ENCODE measurements at places on chromosomes 12 and 14.

- DNase-seq, result no peak
These were observed 84.6 kb downstream of the GALNT9 start for GRCh38 chr12:132244724-132245295.

DNA sequence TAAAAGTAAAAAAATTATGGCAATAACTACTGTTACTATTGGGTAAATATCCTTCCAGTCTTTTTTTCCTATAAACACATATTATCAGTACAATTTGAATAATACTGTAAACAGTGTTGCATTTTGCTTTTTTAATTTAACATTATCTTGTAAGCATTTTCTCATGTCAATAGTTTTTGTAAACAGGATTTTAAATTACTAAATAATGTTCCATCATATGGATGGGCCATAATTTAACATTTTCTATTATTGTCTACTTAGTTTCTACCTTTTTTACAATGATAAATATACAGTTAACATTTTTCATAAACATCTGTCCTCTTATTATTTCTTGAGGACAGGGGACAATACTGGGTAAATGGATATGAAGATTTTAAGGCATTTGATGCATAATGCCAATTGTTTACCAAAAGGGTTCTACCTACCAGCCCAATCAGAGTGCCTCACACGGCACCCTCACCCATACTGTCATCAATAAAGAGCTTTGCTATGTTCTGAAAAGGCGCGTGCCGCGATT, 759 bp upstream of the ACVR1B start:
- no peak for DNase-seq

- DNase-seq, result no peak
These were observed 77.2 kb downstream of the EP400 start for GRCh38 chr12:132026796-132027500.

- DNase-seq, result no peak
These were observed 34.2 kb upstream of the TCL1B start for GRCh38 chr14:95651821-95652583.

GRCh38 chr14:54659365-54659764, 92.4 kb downstream of the SAMD4A start:
- no peak for DNase-seq

GRCh38 chr12:83065562-83065961, 378.9 kb downstream of the TMTC2 start:
- DNase-seq, result no peak

GRCh38 chr12:91609283-91609682, 426.7 kb upstream of the DCN start:
- no peak for DNase-seq

DNA sequence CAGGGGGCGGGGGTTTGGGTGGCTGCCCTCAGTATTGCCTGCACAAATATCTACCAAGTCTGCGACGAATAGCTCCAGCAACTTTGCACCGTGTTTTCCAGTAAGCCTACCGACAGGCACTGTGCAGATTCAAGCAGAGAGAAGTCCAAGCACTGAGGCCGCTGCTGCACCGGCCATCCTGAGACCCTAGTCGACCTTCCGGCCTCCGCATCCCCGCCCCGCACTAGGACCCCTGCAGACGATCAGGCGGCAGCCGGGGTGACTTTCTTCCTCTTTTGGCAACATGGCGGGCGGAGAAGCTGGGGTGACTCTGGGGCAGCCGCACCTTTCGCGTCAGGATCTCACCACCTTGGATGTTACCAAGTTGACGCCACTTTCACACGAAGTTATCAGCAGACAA, at the start of gene EIF2S3B:
Gene EIF2S3B (plus strand): TSS at position 271 of the 400 bp plus-strand sequence. CDS start 13 bp downstream, at position 284.
- DNase-seq, result no peak

DNA sequence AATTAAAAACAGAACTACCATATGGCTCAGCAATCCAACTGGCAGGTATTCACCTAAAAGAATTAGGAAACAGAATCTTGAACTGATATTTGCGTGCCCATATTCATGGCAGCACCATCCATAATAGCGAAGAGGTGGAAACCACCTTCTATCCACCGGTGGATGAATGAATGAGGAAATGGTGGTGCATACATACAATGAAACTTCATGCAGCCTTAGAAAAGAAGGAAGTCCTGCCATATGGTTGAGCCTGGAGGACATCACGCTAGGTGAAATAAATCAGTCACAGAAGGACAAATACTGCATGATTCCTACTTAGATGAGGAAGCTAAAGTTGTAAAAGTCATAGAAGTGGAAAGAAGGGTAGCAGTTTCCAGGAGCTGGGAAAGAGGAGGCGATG, 6.6 kb downstream of the TCL1A start:
- DNase-seq, result no peak

- DNase-seq, result no peak
These were observed 308.7 kb downstream of the EMP1 start for GRCh38 chr12:13505224-13505623.

GRCh38 chr12:15919418-15919817, 8.3 kb downstream of the DERA start:
- no peak for DNase-seq

DNA sequence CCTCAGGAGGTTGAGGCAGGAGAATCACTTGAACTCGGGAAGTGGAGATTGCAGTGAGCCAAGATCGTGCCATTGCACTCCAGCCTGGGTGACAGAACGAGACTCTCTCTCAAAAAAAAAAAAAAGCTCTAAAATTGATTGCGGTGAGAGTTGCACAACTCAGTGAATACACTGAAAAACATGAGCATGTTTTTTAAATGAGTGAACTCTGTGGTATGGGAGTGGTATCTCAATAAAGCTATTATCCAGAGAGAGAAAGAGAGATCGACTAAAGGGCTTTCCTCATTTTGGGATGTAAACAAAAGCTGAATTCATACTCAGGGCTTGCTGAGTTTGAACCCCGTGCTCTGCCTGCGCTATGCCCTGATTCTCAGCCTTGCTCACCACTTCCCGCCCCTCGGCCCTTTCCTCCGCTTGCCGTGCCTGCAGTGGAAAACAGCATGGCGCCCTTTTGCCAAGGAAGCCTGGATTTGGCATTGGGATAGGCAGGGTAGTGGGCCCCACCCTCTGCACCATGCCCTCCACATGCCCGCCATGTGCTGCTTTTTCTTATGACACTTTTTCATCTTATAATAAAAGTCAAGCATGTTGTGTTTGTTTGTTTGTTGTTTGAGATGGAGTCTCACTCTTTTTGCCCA, 102.5 kb downstream of the LGMN start:
- DNase-seq, result no peak

DNA sequence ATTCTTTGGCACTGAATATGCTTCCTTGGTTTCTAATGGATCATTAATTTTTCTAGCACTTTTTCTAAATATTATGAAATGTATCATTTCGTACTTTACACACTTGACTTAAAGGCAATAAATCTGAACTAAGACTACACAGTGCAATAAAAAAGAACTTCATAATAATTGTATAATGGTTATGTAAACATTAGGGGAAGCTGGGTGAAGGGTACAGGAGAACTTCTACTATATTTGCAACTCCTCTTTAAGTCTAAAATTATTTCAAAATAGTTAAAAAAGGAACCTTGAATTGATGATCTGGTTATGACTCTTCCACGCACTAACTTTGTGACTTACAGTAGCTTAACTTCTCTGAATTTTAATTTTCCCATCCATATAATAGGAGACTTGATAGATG, 5.1 kb upstream of the NOVA1 start:
- no peak for DNase-seq

- DNase-seq, result no peak
These were observed 25.7 kb downstream of the JKAMP start for GRCh38 chr14:59510001-59510400.

DNA sequence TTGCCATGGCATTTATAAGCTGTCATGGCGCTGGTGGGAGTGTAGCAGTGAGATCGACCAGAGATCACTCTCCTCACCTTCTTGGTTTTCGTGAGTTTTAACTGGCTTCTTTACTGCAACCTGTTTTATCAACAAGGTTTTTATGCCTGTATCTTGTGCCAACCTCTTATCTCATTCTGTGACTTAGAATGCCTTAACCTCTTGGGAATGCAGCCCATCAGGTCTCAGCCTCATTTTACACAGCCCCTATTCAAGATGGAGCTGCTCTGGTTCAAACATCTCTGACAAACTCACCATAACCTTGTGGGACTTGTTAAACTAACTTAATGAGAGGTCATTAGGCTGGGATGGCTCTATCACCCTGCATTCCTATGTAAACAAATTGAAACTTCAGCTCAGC, 151.3 kb downstream of the CAND1 start:
- DNase-seq, result no peak

DNA sequence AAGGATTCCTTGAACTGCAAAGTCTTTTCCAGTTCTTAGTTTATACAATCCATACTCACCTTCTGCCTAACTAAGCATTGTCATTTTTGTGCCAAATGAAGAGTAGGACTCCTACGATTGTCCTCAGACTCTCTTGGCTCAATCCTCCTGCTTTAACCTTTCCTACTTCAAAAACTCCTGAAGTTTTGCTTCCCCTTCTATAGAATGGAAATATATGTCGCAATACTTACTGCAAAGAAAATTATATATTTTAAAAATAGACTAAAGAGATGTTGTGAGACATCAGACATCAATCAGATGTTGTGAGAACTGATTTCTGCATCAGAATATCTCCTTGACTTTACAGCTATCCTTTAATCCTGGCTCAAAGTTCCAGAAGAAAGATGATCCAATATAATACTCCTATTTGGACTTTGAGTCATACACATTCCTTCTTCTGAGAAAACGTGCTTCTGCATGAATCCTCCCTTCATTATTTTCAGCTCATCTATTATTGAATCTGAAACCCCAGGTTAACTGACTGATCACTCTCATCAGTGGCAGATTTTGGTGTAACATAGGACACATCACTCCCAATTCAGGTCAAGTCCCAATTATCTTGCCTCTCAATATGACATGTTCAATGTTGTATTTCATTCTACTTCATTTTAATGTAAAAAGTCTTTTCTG, 48.8 kb downstream of the A2M start:
- DNase-seq, result no peak

DNA sequence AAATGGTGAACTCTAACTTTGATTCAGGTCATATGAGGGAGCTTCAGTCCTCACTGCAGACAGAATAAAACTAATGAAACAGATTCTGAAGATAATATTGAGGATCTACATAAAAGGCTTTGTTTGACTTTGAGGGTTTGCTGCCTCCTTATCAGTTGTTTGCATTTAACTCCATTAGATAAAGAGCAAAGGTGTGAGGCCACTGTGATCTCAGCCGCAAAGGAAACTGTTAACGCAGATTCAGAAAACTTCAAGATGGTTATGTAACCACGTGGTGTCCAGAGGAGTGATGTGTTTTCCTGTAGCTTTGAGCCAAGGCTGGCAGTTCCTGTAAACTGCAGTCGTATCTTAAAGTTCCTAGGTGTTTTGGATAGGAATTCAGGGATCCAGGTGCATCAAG, 67.8 kb downstream of the METTL25 start:
- DNase-seq, result no peak

GRCh38 chr12:120830052-120830940, 73.9 kb downstream of the SPPL3 start:
- no peak for DNase-seq

DNA sequence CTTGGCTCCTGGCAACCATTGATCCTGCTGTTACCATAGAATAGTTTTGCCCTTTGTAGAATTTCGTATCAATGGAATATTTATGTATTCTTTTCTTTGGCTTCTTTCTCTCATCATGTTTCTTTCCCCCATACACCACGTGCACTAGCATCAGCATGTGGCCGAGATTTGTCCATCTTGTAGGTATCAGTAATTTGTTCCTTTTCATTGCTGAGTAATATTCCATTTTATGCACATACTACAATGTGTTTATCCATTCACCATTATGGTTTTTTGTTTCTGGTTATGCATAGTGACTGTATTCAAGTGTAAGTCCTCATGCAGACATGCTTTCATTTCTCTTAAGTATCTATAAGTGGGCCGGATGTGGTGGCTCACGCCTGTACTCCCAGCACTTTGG, 4.5 kb upstream of the ISM2 start:
- no peak for DNase-seq

DNA sequence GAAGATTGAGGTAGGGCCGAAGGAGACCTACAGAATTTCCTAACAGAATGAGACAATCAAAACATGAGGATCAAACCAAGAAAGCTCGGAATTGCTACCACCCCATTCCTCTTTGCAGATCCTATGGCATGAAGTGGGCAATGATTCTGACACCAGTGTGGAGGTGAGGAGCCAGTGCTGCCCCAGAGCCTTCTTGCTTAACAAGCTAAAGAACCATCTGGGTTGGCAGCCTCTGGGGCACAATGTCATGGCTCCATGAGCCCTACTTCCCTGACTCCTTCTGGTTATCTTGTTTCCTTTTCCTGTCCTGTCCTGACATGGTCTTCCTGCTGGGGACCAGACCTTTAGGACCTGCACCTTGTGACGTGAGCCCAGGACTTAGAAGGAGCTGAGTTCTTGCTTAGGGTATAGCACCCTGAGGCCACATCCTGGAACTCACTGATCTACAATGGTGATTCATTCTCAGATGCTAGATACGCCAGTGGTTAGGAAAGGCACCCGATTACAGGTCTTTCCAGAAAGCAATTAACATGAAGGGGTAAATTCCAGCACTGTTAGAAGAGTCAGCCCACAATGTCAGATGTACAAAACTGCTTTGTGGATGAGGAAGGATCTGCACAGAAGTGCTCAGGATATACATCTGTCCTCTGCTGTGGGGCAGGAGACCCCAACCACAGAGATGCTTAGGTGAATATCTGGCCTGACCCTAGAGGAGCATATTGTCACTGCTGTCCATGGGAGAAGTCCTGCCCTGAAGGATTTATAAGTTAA, 324.2 kb downstream of the ZFP36L1 start:
- no peak for DNase-seq

DNA sequence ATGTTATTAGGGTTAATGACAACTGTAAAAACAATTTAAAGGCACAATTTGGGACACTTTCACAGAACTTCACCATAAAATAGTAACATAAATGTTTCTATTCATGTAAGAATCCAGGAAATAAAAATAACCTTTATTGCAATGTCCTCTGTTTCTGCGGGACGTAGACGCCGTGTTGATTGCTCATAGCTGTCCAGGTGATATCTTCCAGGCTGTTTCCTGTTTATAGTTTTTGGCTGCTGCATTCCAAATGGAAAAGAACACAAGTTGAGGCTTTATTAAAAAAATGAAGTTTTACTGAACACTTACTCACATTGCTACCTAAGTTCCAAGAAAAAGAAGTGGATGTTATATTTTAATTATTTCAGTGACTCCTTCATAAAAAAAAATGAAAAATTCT, 58.6 kb downstream of the ABCC9 start:
- DNase-seq, result no peak

DNA sequence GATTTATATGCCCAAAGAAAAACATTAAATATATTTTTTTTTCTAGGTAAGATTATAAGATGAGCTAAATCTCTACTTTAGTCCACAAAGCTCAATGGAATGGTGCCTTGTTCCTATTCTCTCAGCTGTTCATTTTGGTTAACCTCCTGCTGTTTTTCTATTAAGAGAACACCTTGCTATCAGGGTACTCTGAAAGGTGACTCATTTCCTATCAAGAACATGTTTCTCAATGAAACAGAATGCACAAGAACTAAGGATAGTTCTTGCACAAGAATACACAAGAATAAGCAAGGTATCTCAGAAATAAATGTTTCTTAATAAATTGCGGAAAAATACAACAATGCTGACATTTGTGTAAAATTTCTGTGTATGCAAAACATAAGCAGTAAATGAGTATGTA, 14.1 kb downstream of the ABCD2 start:
- no peak for DNase-seq

- DNase-seq, result no peak
These were observed 150.8 kb downstream of the HELB start for GRCh38 chr12:66453120-66453519.

- DNase-seq, result no peak
These were observed 160.8 kb downstream of the CCER1 start for GRCh38 chr12:90794212-90794611.

GRCh38 chr12:105960319-105961083, 178.3 kb downstream of the NUAK1 start:
- no peak for DNase-seq

- no peak for DNase-seq
These were observed 1532.3 kb upstream of the TMEM132C start for GRCh38 chr12:126734710-126735109.
